CD4-positive, alpha-beta T cell treated with Interleukin-21 for 1 hour (primary cell): ENCODE measurements at places on chromosomes 11 and 22.
A peak's percentile ranks its signal among the peaks of the same experiment; 100 is the strongest.

DNA sequence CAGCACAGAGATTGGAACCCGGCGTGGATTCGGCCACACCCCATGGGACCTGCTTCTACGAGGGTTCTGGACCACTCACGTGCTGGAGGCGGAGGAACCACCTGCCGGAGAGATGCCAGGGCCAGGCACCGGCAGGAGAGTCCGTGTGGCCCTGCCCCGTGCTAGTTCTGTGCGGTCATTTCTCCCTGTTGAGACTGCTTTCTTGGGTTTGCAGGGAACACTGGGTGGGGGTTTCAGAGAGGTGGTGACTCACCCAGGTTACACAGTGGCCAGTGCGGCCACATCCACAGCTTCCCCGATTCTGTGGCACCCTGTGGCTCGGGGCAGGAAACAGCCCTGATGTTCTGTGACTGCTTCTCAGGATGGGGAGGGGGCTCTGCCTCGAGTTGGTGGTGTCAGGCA is 3.6 kb upstream of the PHLDA2 start:
- DNase-seq: no peak

- no peak for DNase-seq
These were observed 1197.3 kb downstream of the BRD1 start for GRCh38 chr22:48630433-48630754.

DNA sequence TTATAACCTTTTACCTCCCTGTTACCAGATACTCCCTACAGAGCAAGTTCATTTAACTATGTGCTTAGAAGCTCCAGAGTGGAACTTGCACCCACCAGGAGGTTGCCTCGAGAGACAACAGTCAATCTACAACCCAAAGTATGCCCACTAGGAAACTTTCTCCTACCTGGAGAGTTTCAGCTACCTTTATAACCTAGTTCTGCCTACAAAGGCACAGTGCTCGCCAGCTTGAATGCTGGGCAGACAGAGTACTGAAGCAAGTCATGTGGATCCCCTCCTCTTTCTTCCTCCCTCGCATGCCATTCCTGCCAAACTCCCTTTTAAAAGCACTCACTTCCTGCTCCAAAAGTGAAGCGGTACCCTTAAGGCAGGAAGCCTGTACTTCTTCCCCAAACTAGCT is 258.9 kb downstream of the SWAP70 start:
- no peak for DNase-seq

GRCh38 chr11:637593-638521 is 788 bp downstream of the DRD4 start:
- no peak for DNase-seq

- DNase-seq: no peak
These were observed 861.4 kb upstream of the RAG2 start for GRCh38 chr11:37459456-37459855.

GRCh38 chr11:66856496-66857233 is at the start of gene LRFN4:
TSS of gene LRFN4 (plus strand) at chr11:66857064. CDS start at chr11:66857745, 681 bp downstream.
- no peak for DNase-seq

DNA sequence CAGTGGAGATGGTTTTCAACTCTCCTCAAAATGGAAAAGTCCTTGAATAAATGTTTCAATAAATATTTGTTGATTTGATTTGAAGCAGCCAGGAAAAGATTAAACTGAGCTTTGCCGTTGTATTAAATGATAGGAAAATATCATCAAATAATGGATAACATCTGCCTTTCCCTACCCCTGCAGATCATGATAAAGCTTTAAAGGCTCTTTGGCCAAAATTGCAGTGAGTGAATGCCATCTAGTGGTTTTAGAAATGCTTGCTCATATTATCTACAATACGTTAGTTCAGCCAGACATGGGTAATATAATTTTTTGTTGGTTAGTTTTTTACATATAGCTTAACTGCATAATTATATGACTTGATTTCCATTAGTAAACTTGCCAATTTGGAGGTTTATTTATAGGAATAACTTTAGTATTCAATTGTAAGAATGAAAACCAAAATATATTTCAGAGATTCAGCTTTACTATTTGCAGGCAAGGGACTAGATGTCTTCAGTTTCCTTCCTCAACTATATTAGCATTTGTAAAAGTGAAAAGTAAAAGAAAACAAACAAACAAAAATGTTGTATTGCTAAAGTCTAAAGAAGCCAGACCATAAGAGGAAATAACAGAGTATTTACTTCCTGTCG is 159.2 kb downstream of the MSANTD4 start:
- peak; percentile 38 for DNase-seq

- DNase-seq: no peak
These were observed 29.4 kb downstream of the LGR4 start for GRCh38 chr11:27443227-27443626.

DNA sequence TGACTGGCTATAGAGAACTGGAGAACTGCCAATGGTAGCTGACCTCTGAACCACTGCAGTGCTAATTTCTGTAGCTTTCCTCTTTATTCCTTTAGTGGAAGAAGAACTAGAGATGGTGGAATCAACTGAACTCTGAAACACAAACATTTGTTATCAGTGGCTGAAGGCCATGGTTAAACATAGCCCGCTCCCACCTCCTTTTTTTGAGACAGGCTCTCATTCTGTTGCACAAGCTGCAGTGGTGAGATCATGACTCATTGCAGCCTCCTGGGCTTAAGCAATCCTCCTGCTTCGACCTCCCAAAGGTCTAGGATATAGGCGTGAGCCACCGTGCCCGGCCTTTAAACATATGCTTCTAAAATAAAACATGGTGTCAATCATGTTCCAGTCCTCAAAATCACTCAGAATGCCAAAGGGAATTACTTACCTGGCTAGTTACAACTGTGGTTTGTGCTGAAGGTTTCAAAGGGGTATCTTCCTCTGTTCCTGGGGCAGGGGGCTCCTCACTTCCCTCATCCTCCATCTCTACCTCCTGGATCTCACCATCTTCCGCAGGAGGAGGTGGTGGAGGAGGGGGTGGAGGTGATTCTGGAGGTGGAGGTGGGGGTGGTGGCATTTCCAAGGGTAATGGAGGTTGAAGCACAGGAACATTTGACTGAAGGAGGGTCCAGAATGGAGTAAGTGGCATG is 9.0 kb upstream of the AGBL2 start:
- DNase-seq: no peak

GRCh38 chr22:33666279-33666960 is 253.9 kb downstream of the LARGE1 start:
- no peak for DNase-seq

GRCh38 chr11:124869331-124869730 is 4.1 kb downstream of the ROBO3 start:
- DNase-seq: no peak

DNA sequence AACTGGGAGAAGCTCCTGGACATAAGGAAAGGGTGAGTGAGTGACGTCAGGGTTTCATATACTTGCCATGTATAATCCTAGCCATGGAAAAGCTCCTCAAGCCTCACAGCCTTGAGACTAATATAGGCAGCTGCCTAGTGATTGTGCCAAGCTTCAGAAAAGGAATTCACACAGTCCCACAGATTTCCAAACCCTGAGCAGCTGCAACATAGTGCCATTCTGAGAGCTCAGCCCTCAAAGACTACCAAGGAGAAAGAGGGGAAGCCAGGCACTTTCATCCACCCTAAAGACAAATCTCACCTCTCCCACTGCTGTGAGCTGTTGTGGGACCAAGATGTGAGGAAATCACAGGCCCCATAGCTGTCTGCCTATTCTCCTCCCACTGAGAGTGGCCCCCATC is 707.9 kb upstream of the ANO5 start:
- no peak for DNase-seq

GRCh38 chr11:65116370-65117205 is 913 bp downstream of the ZNHIT2 start:
- DNase-seq: peak; percentile 71

GRCh38 chr22:19882446-19883381 is 28.0 kb upstream of the GNB1L start:
- no peak for DNase-seq

DNA sequence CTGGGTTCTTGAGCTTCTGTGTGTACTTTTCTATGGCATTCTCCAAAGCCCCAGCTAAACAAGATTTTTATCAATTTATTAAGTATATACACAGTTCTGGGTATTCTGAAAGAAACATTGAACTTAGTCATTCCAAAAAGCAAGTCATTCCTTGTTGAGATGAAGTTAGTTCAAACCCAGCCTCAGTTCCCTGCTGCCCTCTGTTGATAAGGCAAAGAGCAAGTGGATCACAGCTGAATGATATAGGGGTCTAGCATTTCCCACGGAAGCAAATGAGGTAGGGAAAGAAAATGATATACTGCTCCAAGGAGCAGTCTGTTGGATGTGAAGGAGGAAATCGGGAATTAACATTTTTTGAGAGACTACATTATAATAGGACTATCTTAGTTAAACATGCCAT is 841.8 kb upstream of the TENM4 start:
- no peak for DNase-seq
